GM13976 (cell line): ENCODE measurements at places on chromosomes 11 and 22.

DNA sequence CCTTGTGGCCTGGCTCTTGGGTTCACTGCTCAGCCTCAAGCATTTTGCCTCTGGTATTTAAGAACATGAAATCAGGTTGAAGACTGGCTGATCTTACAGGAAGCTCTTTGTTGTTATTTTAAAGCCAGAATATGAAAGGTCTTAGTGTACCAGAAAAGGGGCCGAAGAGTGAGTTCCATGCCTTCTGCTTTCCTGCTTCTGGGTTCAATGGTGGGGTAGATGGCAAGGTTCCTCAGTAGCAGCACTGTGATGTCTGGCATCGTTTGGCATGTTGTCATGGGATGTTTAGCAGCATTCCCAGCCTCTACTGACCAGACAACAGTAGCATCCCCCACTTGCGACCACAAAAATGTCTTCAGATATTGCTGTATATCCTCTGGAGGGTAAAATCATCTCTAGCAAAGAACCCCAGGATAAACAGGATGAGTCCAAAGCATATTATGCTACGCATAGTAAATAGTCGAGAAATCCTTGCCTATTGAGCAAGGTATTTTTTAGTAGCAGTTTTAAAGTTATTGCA lies 2.4 kb downstream of the VPS26B start:
- DNase-seq: no peak

GRCh38 chr11:12397931-12398334 lies 20.6 kb downstream of the PARVA start:
- no peak for DNase-seq

DNA sequence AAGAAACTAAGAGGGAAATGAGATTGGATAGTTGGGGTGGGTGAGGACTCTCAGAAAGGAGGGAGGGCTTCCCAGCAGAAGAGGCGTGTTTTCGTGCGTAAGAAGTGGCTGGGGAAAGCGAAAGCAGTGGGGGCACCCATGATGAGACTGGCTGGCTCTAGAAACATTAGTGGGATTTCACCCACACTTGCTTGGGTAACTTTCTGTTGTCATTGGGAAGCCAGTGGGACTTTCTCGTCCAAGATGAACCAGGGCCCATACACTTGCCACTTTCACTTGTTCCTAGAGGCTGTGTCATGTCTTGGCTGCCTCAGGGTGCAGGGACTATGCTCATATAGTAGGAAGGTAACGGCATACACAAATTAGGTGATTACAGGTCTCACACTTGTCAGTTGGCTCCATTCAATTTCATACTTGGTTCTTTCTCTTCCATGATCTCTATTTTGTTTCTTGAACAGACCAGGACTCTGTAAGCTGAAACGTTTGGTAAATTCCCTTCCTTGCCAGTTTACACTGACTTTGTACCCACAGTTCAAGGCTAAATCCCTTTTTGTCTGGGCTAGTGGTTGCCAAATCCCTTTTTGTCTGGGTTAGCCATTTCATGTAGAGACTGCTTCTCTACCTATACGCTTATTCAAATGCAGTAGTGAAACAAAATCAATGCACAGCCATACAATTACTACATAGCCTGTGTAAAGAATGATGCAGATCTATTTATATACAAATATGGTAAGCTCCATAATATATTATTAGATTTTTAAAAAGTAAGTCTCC lies 42.0 kb upstream of the CXCR5 start:
- DNase-seq: peak; percentile 54

GRCh38 chr11:70468256-70469195 lies 70.2 kb downstream of the CTTN start:
- DNase-seq: no peak

DNA sequence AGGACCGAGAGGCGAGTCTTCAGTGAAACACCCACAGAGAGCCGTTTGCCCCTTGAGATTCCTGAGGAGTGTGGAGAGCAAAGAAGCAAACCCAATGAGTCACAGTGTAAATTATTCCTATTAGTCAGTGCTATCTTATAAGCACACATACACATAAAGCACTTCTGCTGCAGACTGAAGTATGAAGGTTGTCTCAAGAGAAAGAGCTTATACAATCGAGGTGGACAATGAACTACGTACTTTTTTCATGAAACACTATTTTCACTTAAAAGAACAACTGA lies 37.3 kb downstream of the GALNT18 start:
- peak; percentile 3 for DNase-seq

DNA sequence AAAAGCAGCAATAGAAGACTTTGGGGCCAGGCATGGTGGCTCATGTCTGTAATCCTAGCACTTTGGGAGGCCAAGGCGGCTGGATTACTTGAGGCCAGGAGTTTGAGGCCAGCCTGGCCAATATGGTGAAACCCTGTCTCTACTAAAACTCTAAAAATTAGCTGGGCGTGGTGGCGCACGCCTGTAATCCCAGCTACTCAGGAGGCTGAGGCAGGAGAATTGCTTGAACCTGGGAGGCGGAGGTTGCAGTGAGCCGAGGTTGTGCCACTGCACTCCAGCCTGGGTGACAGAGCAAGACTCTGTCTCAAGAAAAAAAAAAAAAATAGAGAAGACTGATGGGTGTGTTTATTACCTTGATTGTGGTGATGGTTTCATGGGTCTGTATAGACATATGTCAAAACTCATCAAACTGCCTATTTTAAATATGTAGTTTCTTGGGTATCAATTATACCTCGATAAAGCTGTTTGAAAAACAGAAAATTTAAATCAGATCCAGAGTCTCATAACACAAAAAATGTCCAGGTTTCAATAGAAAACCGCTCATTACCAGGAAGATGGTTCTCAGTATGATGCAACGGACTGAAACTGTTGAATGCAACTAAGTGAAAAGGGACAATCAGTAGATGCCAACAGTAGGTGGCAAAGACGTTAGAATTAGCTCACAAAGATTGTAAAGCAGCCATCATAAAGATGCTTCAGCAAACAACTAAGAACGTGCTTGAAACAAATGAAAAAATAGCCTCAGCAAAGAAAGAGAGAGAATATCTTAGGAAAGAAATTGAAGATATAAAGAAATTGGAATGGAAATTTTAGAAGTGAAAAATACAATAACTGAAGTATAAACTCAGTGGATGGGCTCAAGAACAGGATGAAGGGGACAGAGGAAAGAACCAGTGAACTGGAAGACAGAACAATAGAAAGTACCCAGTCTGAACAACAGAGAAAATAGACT lies 33.1 kb upstream of the SEPTIN5 start:
- DNase-seq: no peak

DNA sequence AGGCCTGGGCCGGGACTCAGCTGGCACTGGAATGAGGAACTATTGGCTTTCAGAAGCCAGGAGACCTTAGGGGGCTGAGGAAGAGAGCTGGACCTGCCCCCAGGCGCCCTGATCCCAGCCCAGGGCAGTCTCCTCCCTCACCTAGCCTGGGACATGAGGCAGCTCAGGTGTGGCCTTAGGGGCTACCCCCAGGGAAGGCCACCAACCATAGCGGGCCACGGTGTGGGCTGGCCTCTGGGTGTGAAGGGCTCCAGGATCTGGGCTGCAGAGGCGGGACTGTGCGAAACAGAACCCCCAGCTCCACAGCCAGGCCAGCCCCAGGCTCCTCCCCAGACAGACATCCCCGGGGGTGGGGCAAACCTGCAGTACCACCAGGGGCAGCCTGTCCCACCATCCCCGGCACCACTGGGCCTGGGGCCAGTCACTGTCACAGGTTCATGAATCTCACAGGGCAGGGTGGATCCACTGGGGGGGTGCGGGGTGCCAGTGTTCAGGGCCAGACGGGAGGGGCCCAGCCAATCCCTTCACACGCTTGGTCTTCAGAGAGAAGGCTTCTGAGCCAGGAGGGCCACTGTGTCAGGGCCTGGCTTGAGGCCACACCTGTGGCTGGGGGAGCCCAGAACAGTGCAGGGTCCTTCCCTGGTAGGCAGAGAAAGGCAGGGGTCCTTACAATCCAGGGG lies 3.5 kb downstream of the PLXNB2 start:
- DNase-seq: no peak

- no peak for DNase-seq
These were observed 44.5 kb upstream of the TEAD1 start for GRCh38 chr11:12629601-12630313.

DNA sequence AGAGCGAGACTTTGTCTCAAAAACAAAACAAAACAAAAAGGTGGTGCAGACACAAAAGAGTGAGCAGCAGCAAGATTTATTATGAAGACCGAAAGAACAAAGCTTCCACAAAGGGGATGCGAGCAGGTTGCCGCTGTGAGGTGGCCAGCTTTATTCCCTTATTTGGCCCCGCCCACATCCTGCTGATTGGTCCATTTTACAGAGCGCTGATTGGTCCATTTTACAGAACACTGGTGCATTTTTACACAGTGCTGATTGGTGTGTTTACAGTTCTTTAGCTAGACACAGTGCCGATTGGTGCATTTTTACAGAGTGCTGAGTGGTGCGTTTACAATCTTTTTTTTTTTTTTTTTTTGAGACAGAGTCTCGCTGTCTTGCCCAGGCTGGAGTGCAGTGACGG lies 77.4 kb downstream of the CECR2 start:
- DNase-seq: no peak

- DNase-seq: no peak
These were observed 12.6 kb upstream of the FJX1 start for GRCh38 chr11:35605706-35606105.

DNA sequence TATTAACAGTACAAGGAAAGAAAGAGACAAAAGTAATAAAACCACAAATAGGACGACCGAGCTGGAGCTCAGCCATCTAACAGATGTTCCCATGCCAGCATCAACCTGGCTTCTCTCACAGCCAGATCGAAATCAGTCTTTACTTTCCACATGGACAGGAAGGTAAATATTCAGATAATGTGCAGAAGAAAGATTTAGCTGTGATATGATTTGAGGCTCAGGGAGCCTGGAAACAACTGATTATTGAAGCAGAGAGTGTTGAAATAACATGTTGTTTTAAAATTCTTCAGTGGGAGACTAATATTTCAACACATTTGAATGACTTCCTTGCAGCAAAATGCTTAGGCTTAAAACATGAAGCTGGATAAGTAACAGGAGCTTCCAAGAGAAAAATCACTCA lies 546.8 kb downstream of the ETS1 start:
- DNase-seq: no peak

DNA sequence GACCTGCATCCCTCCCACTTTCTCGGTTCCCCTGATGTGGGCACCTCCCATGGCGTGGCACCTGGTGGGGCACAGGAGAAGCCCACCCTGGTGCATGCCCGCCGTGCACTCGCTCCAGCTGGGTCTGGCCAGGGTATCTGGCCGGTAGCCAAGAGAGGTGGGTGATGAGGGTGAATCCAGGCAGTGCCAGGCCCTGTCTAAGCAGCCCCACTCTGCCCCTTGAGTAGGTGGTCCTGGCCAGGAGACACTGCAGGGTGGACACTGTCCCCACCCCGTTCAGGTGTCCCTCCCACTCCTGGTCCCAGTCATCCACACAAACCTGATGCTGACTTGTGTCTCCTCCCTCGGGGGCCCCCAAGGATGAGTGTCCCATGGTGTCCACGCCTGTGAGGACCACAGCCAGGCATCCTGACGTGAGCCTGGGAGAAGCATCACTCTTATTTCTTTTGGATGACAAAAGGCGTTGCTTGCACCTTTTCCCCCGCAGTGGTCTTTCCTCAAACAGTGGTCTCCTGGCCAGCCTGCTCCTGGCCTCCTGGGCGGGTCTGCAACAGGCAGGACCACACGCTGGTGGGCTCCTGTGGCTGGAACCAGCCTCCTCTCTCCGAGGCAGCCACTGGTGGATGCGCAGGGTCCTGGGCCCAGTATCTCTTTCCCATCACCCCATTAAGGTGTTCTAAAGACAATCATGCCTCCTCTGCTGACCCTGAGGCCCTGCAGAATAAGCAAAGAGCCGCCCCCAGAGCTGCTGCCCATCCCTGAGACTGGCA lies 922.3 kb downstream of the BRD1 start:
- no peak for DNase-seq

DNA sequence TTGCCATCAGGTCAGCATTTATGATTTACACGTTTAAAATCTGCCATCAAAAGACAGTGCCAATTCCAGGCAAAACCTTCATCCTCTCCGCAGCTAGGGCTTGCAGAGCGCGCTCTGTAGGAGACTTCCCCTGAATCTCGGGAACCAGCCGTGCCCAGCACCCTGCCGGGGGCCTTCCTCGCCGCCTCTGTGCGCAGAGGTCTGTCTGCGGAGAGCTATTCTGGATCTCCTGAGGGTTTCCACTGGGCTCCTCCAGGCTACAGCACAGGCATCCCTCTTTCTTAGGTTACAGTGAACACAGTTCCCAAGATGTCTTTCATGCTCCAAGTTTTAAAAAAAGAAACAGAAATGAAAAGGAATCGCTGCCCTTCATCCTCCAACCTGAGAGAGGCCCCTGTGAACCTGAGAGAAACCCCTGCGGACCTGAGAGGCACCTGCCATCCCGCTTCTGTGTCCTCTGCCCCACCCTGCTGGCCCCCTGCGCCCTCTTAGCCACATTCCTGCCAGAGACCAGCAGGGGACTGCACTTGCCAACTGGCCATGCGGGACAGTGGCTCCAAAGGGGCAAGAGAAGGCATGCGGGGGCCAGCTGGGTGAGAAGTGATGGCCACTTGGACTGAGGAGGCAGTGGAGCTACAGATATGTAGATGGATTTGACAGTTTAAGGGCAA lies 16.1 kb downstream of the TP53AIP1 start:
- no peak for DNase-seq

GRCh38 chr11:67648796-67649613 lies 1.5 kb downstream of the ACY3 start:
- DNase-seq: no peak

DNA sequence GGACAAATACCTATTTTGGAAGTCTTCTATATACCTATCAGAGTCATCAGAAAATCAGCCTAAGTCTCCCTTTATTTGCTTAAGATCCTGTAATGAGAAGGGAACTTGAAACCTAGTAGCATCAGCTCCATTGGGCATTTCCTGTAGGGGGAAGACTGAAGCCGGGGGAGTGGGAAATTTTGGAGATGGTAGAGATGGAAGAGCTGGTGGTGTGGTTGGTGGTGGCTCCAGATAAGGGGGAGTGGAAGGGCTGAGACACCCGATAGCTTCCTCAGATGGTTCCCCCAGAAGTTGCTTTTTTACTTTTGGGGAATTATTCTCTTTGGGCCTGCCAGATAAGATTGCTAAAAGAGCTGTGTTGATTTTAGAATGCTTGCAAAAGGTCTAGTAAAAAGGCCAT lies 16.4 kb upstream of the EI24 start:
- DNase-seq: no peak

DNA sequence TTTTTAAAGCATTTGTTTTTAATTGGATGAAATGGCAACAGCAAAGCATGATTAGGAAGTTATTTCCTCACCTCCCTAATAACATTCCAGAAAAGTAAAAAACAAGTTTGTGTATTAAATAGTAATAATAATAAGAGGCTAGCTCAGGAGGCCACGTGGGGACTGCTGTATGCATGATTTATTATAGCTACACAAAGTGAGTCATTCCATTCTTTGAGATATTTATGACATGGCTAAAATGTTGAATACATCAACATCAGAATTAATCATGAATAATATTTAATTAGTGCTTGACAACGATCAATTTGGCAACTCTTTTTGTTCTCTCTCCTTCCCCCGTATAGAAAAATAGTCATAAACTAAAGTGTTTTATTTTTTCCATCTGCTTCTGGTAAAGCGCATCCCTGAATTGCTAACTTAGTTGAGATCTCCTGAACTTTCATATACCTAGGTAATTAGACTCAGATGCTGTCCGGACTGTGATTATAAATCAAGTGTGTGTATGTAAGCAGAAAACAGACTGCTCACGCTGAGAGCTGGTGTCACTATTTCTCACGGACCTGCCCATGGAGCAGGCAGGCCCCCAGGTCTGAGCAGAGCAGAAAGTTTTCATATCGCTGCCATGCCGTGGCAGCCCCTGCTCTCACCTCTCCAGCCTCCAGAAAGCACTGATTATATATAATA lies 125.7 kb downstream of the WT1 start:
- no peak for DNase-seq

- no peak for DNase-seq
These were observed 922 bp downstream of the HNRNPUL2 start for GRCh38 chr11:62726156-62726914.
